ENCODE measurements at places on chromosomes 4 and X. TPM values are rescaled to one million over a fixed set of nuclear protein-coding genes. Genes with fewer than 3 reads are reported as not detected.

GRCh38 chr4:144504883-144505282, 141.1 kb upstream of the HHIP start:
- no peak for DNase-seq

DNA sequence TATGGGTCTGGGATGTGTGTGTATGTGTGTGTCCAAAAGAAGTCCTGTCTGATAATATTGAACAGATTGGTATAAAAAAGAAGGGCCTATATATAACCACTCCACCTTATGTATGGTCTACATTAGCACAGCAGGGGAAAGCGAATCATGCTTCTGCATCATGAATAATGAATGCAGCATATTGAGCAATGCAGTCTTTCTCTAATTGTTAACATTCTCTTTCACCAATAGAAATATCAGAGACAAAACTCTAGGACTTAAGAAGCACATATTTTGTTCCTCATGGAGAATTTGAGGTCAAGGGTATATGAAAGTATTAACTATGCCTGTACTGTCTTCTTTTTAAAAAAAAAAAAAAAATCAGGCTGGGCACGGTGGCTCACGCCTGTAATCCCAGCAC, 264.3 kb upstream of the NOCT start:
- DNase-seq, result no peak

GRCh38 chr4:186039697-186040096, 29.3 kb upstream of the TLR3 start:
- no peak for DNase-seq

GRCh38 chr4:116453127-116453526, 632.2 kb downstream of the TRAM1L1 start:
- DNase-seq, result no peak

GRCh38 chr4:68985442-68985841, 33.8 kb upstream of the UGT2A3 start:
- DNase-seq, result no peak

DNA sequence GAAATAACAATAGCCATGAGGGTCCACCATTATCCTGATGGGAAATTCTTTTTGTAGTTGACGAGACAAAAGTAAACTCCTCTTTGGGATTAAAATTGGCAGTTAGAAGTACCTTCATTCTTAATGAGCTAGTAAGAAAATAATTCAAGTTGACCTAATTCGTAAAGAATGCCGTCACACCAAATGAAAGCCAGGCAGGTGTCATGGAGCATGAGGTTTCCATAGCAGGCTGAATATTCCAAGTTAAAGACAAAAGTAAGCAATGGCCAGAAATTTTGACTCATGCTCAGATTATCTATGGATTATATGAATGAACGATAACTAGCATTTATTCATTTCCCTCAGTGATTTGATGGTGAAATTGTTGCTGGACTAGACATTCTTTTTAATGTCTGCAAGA, 192.2 kb upstream of the FAT1 start:
- no peak for DNase-seq

DNA sequence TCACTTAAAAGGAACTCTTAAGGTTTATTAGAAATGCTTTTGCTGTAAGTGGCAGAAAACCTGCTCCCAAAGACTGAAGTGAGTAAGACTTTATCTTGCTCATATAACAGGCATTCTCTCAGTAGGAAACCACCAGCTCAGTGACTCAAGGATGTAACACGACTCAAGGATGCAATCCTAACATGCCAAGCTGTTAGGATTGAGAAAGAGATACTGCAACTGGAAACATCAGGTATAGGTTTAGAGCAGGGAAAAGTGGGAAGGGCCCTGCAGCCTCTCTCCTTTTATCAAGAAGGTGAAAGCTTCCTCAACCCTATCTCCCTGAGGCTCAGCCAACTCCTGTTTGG, 11.9 kb upstream of the SLC9A7 start:
- DNase-seq, result no peak

- DNase-seq, result no peak
Measured at GRCh38 chr4:167623241-167623572, 388.9 kb upstream of the SPOCK3 start.

- no peak for DNase-seq
Measured at GRCh38 chrX:130261296-130261893, 7.3 kb downstream of the ZNF280C start.

GRCh38 chr4:152448854-152449253, 87.0 kb downstream of the FBXW7 start:
- DNase-seq, result no peak

- no peak for DNase-seq
Measured at GRCh38 chr4:137528673-137529072, 3.6 kb downstream of the PCDH18 start.

- DNase-seq, result no peak
Measured at GRCh38 chr4:103498161-103499070, 221.4 kb downstream of the TACR3 start.

DNA sequence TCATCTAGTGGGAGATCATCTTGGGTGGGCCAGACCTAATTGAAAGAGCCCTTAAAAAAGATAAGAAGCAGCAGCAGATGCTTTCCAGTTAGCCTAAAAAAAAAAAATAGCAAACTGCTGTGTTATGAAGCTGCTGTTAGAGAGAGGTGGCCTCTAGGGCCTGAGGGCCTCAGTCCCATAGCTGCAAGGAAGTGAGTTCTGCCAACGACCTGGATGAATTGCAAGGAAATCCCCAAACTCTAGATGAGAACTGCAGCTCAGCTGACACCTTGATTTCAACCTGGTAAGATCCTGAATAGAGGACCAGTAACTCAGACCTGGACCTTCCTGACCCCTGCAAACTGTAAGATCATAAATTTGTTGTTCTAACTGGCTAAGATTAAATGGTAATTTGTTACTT, 275.2 kb downstream of the TENM3 start:
- DNase-seq, result no peak

GRCh38 chr4:7342223-7343080, 92.3 kb downstream of the PSAPL1 start:
- DNase-seq, result no peak

DNA sequence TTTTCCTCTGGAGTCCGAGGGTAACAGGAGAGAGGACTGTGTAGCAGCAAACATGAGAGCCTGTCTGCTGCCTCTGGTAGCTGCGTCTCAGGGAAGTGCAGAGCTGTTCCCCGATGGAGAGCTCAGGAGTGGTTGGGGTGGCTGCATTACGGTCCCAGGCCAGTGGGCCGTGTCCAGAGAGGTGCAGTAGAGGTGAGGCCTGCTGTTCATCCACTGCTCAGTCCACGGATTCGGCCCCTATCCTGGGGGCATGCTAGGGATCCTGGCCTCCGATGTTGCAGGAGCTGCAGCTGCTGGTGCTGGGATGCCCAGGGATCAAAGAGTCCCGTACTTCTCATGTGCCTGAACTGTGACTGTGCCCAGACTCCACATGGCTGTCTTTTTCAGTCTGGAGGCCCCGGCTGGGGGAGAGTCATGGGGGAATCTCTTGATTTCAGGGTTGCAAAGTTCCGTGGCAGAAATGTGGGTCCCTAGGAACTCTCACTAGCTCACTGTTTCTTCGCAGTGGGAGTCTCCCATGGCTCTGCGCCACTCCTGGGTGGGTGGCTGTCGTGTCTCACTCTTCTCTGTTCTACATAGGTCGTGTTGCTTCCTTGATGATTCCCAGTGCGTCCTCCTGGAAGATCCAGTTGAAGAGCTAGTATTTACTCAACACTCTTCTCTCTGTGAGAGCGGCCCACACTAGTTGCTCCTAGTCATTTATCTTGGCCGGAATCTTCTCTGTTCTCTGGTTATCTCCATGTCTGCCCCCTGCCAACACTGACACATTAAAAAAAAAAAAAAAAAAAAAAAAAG, 109.5 kb upstream of the CENPE start:
- no peak for DNase-seq

DNA sequence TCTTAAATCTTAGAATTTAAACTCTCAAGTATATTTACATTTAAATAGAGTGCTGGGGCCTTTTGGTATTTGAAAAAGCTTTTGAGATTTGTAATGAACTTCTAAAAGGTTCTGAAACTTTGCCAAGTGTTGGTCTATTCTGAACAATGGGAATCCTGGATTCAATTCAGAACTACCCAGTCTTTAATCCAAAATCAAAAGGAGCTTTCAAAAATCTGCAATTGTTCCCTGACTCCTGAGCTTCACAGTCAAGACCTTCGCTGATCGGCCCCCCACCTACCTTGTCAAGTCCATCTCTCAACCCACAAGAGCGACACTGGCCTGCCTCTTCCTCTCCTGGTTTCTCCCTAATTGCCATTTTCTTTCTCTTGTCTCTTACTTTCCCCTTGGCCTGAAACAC, 666.1 kb upstream of the BOD1L1 start:
- DNase-seq, result no peak

- DNase-seq, result no peak
Measured at GRCh38 chr4:42712854-42713253, 55.9 kb upstream of the ATP8A1 start.

GRCh38 chrX:130974323-130974722, 71.3 kb upstream of the ENOX2 start:
- no peak for DNase-seq

- DNase-seq, result no peak
Measured at GRCh38 chrX:140661643-140662042, 47.9 kb upstream of the LINC00632 start.

- no peak for DNase-seq
Measured at GRCh38 chrX:102712216-102712966, at the start of gene GPRASP2. TSS of gene GPRASP2 (plus strand) at chrX:102712448. CDS start at chrX:102714870, 2,422 bp downstream.

GRCh38 chr4:165873298-165874071, 448 bp downstream of the TLL1 start:
- no peak for DNase-seq

- DNase-seq, result no peak
Measured at GRCh38 chrX:68686097-68686977, 38.9 kb downstream of the STARD8 start.

DNA sequence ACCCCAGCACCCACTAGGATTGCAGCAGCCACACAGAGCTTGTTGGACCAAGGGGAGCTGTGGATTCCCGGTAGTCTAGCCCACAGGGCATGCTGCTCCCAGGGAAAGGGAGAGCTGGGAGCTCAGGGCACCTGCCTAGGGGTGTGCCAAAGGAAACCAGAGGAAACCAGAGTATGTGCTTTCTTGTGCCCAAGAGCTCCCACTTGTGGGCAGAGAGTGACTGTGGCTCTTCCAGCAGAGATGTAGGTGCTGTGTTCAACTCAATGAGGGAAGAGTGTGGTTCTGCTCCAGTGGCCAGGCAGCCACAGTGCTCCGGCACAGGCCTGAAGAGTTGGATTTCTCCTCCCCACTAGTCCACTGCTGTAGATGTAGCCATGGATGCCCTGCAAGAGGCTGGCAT, 1050.0 kb upstream of the INTU start:
- DNase-seq, result no peak

- no peak for DNase-seq
Measured at GRCh38 chr4:13103382-13104015, 380.6 kb downstream of the RAB28 start.

Gene MSL3
- total RNA-seq, result 32.9 TPM

Gene JADE3
- 2.0 TPM for total RNA-seq

Gene CFI
- total RNA-seq, result 8.3 TPM

Gene VCX3A
- total RNA-seq, result not detected

Gene PLP1
- total RNA-seq, result 2.6 TPM

Gene KLHL34
- 3.5 TPM for total RNA-seq

Gene CC2D2A
- total RNA-seq, result 7.3 TPM

Gene ODAM
- not detected for total RNA-seq

All from Peyer's patch (tissue), 4 donors.